Peyer's patch (tissue), 4 donors: ENCODE measurements at places on chromosomes 16 and 17. TPM values are rescaled to one million over a fixed set of nuclear protein-coding genes. Genes with fewer than 3 reads are reported as not detected.

GRCh38 chr17:50908860-50909764 is 43.0 kb upstream of the TOB1 start:
- DNase-seq: peak; percentile 66

DNA sequence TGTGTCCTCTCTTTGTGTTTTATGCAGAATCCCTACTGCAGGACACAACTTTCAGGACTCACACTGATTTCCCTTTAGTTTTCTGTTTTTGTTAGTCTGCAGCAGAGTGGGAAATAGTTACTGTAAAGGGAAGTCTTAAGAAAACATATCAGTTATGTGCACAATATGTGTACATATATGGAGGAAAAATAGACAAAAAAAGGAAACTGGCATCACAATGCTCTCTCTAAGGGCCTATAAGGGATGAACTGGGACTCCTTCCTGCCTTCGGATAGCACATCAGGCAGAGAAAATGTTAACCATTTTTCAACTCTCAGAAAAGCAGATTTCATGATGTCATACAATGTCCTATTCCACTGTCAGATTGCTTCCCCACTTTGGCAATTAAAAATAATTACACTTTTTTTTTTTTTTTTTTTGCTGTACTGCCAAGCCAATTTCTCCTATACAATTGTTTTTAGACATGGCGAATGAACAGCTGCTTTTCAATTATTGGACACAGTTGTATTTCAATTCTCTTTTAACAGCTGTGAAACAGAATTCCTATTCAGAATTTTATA is 112.5 kb upstream of the KCNJ16 start:
- DNase-seq: no peak

DNA sequence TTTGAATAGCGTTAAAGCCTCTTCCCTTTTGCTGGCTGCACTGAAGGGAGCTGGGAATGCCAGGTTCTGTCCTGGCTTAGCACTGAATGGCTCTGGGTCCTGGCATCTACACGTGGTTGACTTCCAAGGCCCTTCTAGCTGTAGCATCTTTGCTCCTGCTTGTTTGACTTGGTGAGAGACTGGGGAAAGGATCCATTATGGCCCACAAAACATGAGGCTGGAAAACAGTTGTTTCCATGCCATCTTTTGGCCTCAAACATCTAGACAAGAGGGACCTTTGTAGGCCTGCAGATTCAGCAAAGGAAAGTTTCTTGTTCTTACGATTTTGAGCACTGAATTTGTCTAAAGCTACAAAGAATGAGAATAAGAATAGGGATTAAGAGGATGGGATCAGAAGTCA is 32.5 kb downstream of the EPN2 start:
- DNase-seq: no peak

- no peak for DNase-seq
Measured at GRCh38 chr16:17404941-17405689, 65.6 kb downstream of the XYLT1 start.

ITGB3 gene
- total RNA-seq: 4.6 TPM
